WTC11 (cell line): ENCODE measurements at places on chromosomes 12 and 14. TPM values are rescaled to one million over a fixed set of nuclear protein-coding genes. Genes with fewer than 3 reads are reported as not detected.

RNASE4 gene
- total RNA-seq = 1.0 to 2.8 TPM (median 2.4 TPM) in 3 replicates

GRCh38 chr12:2613326-2614073, 181.3 kb upstream of the FKBP4 start:
- no peak for DNase-seq

DNA sequence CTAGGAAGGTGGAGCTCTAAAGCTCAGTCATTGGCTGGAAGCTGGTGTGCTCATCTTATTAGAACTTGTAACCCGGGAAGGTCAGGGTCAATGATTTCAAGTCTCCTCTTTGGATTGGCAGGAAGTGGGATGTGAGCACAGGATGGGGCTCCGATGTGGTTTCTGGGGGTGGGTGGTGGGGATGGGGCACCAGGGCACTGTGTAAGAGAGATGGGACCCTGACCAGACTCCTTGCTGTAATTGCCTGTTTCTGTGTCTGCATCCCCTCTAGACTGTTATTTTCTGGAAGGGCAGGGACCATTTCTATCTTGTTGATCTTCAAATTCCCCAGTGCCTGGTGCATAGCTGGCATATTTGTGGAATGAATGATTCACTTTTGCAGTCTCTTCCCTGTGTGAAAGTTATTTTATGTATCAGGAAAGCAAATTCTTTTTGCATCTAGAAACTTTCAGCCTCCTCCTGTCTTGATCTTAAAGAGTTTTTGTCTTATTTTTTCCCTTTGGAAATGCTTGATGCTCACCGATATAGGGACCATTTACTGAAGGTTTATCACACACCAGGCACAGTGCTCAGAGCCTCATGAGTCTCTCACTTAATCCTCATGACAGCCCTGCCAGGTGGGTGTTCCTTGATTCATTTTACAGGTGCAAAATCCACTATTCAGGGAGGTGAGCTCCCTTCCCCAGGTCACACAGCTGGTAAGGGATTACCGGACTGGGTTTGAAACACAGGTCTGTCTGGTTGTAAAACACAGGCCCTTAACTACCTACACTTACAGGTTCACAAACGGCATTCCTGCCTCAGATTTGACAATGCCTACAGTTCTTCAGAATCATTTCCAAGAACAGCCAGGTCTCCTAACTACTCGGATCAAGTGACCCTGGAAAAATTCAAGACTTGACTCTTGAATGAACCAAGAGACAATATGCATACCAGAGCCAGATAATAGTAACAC, 86.9 kb upstream of the IGF1 start:
- DNase-seq = no peak

DNA sequence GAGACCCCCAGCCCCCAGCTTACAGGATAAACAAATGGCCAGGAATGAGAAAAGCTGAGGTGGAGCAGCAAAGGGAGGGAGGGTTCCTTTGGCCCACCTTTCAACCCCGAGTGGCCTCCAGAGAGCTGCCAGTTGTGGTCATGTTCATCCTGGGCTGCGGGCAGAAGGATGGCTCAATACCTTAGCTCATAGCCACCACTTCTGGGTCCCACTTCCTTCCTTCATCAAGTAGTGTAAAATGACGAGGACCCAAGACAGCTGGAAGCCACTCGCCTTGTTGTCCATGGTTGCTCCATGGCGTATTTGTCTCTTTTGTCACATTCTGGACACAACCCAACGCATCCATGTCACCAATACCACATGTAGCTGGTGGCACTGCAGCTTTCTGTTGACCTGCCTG, 24.2 kb downstream of the CRACR2A start:
- DNase-seq = no peak

GRCh38 chr12:76649099-76649498, 89.5 kb upstream of the OSBPL8 start:
- DNase-seq = no peak
